ENCODE measurements at places on chromosomes 12 and 14.

GRCh38 chr14:76274324-76274723 is 101.6 kb upstream of the ESRRB start:
- no peak for DNase-seq

DNA sequence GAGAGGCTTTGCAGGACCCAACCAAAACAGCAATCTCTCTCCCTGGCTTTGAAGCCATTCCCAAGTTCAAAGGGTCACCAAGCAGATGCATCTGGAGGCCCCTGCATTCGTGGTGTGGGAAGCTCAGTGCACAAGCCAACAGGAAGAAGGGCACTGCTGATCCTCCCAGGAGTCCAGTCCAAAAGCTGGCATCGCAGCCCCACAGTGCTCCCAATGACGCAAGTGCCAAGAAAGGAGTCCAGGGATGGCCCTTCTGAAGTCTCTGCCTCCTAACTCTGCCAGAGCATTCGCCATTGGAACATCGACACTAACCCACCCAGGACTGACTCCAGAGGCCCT is 25.1 kb downstream of the PXN start:
- no peak for DNase-seq

DNA sequence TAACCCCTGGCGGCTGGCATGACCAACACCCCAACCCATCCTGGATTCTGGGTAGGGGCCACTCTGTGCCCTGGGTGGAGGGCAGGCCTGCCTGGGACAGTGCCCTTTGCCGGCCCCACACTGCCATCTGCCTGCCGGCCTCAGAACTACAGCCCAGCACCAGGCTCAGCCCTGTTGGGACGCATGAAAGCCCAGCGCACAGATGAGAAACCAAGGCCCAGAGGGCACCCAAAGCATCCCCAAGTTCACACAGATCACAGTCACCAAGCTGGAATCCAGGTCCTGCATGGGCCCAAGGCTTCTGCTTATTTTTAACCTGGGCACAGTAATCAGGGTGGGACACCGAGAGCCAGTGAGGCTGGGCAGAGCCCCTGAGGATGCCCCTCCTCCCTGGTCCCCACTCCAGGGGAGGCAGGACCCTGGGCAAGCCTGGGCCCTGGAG is 26.2 kb downstream of the RFLNA start:
- peak; percentile 16 for DNase-seq

GRCh38 chr12:89230376-89231315 is 121.7 kb downstream of the DUSP6 start:
- DNase-seq = no peak

- peak; percentile 92 for DNase-seq
These were observed 43.5 kb downstream of the TMX1 start for GRCh38 chr14:51283402-51284085.

DNA sequence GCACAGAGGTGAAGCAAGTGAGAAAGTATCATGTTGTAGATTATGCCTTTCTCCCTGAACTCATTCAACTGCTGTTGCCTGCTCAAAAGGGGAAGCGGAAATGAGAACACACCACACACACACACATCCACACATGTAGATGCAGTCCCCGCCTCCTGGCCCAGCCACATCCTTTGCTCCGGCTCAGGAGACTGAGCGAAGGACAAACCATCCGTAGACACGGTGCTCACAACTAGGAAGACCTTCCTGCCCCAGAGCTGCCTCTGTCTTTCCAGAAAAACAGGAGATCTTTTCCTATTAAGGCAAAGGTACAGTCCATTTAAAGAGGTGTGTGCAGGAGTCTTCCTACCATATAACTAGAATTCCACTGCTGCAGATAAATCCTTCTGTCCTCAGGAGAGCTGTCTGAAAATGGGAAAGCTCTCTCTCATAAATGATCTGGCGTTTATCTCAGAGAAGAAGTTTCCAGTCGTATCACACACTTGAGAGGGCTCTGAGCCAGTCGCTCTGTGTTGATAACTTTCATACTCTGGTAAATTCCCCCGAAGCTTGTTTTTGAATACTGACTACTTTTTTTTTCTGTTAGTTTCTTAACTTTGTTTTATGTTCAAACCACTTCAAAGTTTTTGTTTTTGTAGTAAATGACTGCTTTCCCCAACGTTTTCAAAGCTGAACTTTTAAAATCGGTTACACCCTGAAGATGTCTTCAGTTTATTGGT is at the start of gene TESPA1:
TSS of gene TESPA1 (minus strand) at position 105 of the 719 bp plus-strand sequence. CDS start 10,200 bp downstream, outside the sequence.
- no peak for DNase-seq

DNA sequence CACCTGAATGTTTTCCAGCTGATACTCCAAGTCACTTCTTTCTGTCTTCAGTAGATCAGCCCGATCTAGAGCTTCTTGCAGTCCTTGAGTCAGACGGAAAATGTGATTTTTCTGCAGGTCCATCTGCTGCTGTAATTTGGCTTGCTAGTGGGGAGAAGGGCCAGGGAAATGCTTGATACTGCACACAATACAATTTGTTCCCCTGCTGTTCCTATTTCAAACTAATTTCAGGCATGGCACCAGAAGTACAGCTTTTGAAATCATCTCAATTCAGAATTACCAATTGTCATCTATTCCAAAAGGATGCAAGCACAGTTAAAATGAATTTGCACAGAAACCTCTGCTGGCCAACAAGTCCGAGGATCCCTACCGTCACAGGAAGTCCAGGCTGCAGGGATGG is 53.4 kb downstream of the PRKAB1 start:
- DNase-seq = no peak

- peak; percentile 27 for DNase-seq
These were observed 262.6 kb upstream of the BTG1 start for GRCh38 chr12:92408072-92408900.

GRCh38 chr12:22588817-22589216 is 36.2 kb upstream of the ETNK1 start:
- peak; percentile 82 for DNase-seq

DNA sequence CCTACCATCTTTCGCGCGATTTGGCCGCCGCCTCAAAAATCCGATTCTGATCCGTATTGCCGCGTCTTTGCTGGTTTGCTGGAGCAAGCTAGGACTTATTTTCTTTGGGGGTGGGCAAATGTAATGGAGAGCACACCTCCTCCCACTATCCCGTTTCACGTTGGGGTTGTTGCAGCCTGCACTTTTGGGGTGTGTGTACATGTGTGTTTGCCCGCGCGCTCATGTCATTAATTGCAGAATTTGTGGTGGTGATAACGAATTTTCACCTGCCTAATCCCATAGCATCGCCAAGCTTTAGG is 657 bp downstream of the METAP2 start:
- DNase-seq = no peak

GRCh38 chr14:52360831-52361230 is 46.7 kb downstream of the PTGER2 start:
- peak; percentile 50 for DNase-seq

DNA sequence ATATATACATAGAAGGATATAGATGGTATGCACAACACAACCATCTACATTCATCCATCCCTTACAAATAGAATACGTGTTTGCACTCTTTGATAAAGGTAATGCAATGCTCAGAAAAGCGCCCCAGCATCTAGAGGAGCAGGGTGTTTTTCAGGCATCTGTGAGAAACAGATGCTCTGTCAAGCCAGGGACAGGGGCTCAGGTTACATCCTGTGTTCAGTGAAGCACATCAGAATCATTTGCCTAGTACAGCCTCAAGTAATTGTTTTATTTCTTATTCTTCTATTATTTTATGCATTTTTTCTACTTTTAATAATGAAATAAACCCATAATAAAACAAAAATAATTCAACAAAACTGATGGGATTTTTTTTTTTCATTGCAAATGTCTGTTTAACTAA is 50.5 kb upstream of the HIF1A start:
- no peak for DNase-seq
